ENCODE measurements at places on chromosomes 7 and 10.

GRCh38 chr10:121448766-121449421, 149.3 kb downstream of the FGFR2 start:
- DNase-seq, result no peak

DNA sequence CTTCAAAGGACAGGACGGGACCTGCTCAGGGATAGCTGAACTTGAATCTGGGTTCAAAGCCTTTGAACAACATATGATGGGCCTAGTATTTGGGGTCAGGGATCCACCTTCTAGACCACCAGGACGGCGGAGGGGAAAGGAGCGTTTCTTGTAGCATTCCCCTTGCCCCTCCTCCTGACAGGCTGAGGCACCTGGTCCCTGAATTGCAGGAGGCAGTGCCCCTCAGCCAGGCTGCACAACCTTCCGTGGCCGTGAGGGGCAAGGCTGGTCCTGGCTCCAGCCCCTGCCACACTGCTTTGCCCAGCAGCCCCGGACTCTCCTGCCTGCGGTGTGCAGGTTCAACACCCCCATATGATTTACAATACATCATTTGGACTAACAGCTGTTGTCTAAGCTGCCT, 58.1 kb downstream of the INSIG1 start:
- peak; percentile 16 for DNase-seq

GRCh38 chr7:49778731-49779270, 5.4 kb downstream of the VWC2 start:
- no peak for DNase-seq

DNA sequence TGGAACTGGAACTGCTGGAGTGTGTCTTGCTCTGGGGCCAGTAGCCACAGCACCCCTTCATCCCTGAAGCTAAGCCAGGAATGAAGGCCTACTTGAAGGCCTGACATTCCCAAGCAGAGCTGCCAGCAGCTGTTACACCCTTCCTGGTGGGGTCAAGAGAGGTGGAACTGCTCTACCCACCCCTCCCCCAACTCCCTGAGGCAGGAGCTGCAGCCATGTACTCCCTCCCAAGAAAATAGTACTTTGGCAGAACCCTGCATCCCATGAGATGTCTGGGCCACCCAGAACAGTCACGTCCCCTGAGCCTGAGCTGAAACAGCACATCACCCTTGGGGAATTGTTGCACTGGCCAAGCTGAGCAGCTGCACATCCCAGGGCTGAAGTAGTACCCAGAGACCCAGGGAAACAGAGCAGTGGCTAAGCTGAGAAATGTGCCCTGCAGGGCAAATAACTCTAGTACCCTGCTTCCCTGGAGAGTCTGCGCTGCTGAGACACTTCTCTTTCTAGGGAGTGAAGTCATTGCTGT, 63.4 kb upstream of the PLA2G12B start:
- peak; percentile 80 for DNase-seq

DNA sequence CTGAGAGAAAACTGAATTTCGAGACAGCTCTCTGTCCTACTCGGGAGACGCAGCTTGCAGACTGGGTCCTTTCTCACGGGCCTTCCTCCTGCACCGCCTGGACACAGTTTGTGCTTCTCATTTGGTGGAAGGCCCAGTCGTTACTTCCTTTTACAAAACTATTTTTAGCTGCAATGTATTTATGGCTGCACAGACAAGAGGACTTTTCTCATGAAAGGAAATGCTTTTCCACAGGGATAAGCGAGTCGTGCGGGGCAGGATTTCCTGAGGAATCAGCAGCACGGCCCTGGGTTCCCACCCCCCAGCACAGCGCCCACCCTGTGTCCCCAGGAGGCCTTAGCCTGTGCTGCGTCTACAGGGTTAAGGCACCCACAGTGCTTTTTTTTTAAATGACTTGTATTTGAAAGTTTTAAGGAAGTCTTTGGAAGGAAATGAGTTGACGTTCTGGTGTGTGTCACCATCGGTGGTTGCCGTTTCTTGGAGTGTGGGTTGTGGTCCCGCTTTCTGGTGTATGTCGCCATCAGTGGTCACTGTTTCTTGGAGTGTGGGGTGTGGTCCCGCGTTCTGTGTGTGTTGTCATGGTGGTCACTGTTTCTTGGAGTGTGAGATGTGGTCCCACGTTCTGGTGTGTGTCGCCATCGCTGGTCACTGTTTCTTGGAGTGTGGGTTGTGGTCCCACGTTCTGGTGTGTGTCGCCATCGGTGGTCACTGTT, 50.9 kb downstream of the INPP5A start:
- DNase-seq, result no peak

DNA sequence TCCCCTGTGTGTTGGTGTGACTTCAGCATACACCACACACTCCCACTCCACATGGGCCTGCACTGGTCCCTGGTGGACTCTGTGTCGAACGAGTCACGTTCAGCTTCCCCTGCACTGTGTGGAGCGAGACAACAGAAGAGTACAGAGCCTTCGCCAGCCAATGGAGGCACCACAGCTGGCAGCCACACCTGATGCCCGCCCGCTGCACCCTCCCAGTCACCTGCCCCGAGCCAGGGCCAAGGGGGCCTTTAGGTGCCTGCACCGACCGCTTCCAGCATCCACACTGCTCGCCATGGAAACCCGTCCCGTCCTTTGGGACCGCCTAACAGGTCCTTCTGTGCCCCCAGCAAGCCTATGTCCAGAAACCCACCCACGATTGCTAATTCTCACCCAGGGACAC, 9.2 kb downstream of the FOXL3 start:
- no peak for DNase-seq

DNA sequence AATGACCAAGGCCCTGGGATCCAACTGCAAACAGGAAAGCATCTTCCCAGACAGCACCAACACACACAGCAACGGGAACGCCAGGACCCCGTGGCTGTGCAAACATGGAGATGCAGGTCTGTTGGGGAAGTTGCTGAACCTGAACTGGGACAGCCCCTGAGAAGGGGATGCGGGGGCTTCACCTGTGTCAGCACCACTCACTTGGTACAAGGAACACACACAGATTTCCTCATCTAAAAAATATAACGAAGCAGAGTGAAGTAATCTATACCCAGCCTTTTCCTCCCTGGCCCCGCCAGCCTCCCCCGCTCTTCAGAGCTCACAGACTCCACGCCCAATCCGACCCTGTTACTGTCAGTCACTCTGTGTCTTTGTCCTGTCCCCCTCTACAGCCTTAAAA, 93.0 kb downstream of the PTPRN2 start:
- DNase-seq, result no peak

GRCh38 chr7:94351703-94352102, 43.0 kb upstream of the COL1A2 start:
- DNase-seq, result no peak

Data from LHCN-M2 (cell line).